MV-4-11 (cell line): ENCODE measurements at places on chromosomes 6 and 20.
A peak's percentile ranks its signal among the peaks of the same experiment; 100 is the strongest.

- DNase-seq, result no peak
These were observed 809.7 kb upstream of the ADGRB3 start for GRCh38 chr6:67825201-67825895.

DNA sequence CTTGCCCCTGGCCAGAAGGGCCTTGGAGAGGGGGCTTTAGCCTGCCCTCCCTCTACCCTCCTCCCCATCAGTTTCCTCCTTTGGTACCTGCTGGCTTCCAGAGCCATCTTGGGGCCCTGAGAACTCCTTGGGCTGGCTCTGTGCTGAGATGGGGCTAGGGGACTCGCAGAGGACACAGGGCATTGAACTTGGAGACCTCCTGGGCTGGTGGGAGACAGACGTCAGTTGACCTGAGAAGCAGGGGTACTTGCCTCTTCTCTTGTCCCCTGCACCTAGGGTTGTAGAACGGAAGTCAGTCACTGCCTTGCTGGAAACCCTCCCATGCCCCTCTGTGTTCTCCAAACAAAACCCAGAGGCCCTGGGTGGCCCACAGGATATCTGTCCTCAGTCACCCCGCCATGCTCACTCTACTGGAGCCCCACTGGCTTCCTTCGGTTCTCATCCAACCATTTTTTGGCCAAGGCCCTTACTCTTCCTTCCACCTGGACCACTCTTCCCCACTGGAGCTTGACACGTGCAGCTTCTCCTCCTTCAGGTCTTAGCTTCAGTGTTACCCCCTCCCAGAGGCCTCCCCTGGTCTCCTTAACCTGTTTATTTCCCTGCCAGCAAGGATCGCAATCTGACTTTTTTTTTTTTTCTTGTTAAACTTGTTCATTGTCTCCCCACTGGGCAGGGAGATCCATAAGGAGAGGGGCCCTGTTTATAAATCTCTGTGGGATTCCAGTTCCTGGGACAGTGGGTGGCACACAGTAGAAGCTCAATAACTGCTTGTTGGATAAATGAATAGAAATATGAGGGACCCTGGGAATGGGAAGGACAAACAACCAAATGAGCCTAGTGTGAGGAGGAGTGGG lies 971 bp downstream of the RBCK1 start:
- no peak for DNase-seq

DNA sequence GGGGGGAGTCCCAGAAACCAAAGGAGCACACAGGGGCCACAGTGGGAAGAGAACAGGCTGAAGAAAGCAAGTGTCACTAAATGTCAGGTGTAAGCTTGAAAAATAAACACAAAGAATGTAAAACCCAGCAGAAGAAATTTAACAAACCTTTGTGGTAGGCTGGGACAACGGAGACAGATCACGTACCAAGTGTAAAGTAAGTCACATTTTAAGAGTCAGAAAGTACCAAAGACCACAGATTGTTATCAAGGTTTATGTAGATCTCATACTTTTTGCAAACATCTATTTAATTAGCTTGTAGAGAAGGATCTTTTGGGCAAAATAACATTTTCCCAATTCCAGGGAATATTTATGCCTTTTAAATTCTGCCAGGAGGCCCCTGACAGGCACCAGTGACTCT lies 1.6 kb downstream of the CLIC5 start:
- no peak for DNase-seq

DNA sequence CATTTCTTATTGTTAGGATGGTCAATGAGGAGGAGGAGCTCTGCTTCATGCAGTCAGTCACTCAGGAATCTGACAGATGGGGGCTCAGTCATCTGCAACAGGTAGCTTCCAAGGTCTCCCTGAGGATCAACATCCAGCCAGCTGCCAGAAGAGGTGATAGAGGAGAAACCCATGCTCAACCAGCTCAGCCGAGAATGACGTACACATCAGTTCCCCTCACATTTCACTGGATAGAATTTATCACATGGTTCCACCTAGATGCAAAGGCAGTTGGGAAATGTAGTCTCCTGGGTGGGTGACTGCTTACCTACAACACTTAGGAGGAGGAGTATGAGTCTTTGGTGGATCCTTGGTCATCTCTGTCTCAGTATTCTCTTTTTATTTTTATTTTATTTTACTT lies 144.5 kb downstream of the CEBPB start:
- peak; percentile 47 for DNase-seq

DNA sequence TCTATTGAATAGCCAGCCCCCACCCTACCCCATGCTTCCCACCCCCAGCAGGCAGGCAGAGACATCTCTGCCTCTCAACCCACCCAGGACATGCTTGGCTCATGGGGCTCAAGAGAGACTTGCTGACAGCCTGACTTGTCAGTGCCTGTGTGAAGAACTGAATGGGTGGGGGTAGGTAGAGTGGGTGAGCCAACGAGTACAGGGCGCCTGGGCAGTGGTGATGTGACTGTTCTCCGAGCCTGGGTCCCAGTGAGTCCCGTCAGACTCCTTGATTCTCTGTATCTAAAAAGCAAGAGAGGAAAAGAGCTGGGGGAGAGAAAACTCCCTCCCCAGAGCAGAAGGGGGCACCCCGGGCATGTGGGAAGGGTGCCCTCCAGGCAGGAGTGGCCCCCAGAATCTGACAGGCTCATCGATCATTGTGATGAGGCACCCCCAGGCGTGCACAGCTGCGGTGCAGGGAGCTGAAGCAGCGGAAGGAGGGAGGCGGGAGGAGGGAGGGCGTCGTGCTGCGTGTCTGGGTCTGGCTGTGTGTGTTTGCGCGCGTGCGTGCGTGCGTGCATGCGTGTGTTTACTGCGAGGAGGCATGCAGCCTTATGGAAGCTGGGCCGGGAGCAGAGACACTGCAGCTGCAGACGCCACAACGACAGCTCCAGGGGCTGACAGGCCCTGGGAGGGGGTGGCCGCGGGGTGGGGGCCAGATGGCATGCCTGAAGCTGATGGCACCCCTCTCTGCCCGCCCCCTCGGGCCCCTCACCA lies 40.2 kb downstream of the FOXP4 start:
- DNase-seq, result no peak

DNA sequence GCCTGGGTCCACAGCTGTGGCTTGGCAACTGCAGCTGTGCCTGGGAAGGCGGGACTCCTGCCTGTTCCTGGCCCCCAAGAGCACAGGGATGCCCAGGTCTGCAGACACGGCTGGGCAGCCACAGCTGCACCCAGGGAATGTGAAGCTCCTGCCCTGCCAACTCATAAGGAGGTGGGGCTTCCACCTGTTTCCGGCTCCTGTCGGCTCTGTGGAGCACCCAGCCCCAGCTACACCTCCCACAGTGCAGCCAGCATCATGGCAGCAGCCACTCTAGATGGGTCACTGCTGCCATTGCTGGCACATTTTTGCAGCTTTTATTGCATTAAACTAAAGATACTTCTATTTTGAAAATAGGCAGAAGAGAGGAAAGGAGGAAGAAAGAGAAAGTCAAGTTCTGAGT lies 207.9 kb downstream of the SAMD5 start:
- no peak for DNase-seq

DNA sequence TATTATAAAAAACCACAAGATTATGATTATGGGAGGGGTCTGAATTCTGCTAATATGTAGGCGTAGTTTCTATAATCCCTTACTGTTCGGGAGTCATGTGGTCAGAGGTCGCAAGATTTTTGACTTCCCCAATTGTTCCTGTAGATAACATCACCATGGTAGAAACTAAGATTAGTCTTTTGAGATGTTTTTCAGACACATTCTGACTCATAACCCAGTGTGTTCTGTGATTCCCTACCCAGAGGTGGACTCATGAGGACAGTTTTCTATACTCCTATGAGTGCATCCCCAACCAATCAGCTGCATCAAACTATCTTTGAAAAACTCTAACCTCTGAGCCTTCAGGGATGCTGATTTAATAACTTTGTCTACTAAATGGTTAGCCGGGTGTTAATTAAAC lies 175.5 kb downstream of the RFPL4B start:
- peak; percentile 32 for DNase-seq

GRCh38 chr6:93087606-93088005 lies 331.8 kb downstream of the EPHA7 start:
- no peak for DNase-seq

- DNase-seq, result no peak
These were observed 28.1 kb downstream of the RAMACL start for GRCh38 chr6:166558156-166559005.

- DNase-seq, result peak; percentile 74
These were observed 21.6 kb downstream of the TCF15 start for GRCh38 chr20:588476-588875.

- no peak for DNase-seq
These were observed 27.6 kb downstream of the PKHD1 start for GRCh38 chr6:52059821-52060220.

DNA sequence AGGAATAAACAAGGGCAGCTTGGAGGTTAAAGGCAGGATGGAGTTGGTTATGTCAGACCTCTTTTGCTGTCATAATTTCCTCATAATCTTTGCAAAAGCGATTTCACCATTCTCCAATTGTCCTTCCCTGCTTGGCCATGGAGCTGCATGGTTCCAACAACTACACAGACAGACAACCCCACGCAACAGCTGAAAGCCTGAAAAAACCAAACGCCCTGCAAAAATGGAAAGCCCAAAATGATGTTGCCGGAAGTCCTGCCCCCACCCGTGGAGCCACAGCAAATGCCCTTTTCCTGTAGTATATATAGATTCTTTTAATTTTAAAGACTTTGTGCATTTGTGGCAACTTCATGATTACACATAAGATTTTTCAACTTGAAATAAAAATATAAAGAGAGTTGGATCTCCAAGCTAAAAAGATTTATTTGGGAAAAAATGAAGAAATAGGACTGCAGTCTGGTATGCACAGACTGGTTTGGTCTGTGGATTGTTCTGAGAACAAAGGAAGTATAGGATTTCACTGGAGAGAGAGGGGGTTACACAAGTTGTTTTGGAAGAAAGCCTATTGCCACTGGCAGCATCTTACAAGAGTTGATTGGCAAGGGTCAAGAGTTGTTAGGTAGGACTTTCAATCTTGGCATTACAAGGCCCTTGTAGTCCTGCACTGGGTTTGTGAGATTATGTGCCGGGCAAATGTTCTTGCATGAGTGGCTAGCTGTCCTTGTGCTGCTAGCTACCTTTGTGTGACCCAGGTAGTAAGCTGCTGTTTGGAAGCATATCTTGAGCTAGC lies 190.0 kb downstream of the C6orf118 start:
- DNase-seq, result peak; percentile 19

GRCh38 chr6:85997206-85997605 lies 354.5 kb upstream of the SYNCRIP start:
- DNase-seq, result peak; percentile 53

- no peak for DNase-seq
These were observed 9.9 kb downstream of the GGT7 start for GRCh38 chr20:34862724-34863123.

GRCh38 chr6:137647762-137648447 lies 153.7 kb upstream of the OLIG3 start:
- DNase-seq, result no peak

GRCh38 chr6:14517516-14518105 lies 400.0 kb downstream of the CD83 start:
- no peak for DNase-seq

DNA sequence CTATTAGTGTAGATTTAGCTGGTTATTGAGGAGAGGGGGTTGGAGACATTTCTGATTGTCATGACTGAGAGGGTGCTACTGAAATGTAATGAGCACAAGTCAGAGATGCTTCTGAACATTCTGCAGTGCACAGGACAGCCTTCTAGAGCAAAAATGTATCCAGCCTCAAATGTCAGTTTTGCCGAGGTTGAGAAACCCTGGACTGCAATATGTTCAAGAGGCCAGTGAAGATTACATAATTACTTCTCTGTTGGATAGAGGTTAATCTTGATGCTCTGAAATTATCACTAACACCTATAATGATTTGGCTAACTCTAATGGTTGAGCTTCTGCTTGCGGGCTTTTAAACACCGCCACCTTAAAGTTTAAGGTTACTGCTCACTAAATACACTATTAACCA lies 3.4 kb upstream of the DUSP22 start:
- no peak for DNase-seq

- no peak for DNase-seq
These were observed at the start of gene KCNB1 for GRCh38 chr20:49482621-49483017. Gene KCNB1, minus strand, starts transcription at chr20:49482668. Its CDS starts 188 bp downstream, at chr20:49482480.

- DNase-seq, result no peak
These were observed 42.0 kb upstream of the HIVEP1 start for GRCh38 chr6:11970114-11970513.

DNA sequence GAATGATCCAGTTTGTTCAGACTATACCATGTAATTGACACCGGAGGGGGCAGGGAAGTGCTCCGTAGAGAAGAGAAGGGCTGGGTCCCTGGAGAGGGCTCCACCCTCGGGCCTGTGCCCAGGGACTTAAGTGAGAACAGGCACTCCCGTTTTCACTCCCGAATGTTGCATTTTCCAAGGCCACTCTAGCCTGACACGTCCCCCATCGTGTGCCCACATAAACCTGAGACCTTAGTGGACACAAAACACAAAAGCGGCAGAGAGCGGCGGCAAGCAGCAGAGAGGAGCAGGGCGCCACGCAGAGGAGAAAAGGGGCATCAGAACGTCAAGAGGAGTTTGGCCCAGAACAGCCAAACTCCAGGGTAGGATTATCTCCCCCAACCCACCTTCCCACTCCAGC lies 1405.1 kb downstream of the GRIK2 start:
- no peak for DNase-seq

DNA sequence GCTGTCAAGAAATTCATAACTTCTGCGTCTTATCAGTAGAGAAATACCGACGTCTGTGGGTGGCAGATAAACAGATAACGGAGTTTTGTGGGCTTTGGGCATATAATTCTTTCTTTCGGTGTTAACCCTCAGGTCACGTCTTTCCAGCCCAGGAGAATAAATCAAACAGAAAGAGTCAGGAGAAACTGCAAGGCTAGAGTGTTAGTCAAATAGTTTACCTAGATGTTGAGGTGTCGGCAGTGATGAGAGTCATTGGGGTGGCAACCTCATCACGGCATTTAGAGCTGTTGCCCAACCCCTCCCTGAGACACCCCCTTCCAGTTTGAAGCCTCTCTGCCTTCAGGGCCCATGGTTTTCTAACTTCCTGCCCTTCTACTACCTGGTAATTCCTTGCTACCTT lies 49.5 kb downstream of the ADTRP start:
- DNase-seq, result no peak

GRCh38 chr6:18368277-18369105 lies 18.7 kb upstream of the RNF144B start:
- no peak for DNase-seq

- DNase-seq, result no peak
These were observed 313.7 kb downstream of the FOXC1 start for GRCh38 chr6:1923449-1923848.

DNA sequence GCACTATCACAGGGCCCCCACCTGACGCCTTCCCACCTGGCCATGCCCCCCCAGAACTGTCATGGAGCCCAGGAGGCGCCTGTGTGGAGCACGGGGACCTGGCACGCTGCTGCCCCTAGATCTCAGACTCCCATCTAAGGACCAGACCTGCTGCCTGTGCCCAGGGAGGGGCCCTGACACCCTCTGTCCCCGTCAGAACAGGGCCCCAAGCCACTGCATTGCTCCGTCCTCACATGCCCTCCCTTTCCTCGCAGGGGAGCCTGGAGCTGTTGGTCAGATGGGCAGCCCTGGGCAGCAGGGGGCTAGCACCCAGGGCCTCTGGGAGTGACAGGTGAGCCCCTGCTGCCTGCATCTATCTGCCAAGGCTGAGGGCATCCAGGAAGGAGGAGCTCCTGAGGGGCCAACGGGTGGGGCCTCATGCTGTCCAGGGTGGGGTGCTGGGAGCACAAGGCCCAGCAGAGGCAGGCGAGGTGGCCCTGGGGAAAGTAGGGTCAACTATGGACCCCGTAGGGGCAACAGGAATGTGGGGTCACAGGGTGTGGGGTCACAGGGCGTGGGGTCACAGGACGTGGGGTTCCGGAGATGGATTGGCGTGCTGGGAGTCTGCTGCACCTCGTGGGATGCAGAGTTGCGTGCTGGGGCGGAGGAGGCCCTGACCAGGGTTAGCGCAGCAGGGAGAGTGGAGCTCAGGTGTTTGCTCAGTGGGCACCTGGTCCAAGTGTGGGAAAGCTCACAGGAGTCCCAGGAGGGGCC lies 31.6 kb downstream of the CHRNA4 start:
- DNase-seq, result no peak
